ENCODE measurements at places on chromosomes 7 and 10.

DNA sequence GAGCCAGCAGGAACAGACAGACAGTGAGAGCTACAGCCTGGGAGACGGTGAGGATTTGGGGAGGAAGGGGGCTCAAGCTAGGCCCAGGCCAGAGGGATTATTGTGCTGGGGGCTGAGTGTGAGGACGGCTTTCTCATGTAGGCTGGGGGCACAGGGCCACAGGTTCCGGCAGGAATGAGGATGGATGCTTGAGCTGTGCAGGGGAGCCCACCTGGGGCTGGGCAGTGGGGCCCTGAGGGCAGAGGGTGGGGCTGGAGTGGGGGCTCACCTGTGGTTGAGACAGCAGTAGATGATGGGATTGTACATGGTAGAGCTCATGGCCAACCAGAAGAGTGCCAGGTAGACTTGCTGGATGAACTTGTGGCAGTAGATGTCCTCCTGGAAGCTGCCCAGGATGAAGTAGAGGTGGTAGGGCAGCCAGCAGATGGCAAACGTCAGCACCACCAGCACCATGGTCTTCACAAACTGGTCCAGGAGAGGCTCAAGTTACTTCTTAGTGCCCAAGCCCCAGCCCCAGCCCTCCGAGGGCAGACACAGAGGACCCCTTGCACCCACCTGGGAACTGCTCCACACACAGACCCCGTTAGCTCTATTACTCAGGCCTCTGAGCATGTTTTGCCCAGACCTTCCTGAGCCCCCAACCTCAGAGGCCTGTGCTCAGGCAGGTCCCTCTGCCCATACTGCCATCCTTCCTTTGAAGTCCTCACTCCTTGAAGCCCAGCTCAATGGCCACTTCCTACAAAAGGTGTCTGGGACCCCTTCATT lies 9.7 kb downstream of the TACR2 start:
- DNase-seq = no peak

DNA sequence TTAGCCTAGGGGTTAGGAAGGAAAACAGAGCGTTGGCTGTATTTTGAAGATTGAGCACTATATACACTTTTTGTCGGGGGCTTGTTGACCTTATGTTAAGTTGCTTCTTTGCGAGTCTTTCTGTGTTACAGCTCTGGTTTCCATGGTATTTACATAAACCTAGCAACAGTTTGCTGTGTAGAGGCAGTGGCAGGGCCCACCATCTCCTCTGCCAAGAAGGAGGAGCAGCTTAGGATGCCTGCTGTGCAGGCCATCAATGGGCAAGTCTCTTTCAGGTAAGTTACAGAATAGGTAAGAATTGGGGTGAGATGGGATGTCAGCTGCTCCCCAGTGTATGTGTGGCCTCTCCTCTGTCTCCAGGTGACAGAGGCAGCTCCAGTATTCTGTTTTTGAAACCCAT lies 485.5 kb downstream of the LRMDA start:
- DNase-seq = no peak

- no peak for DNase-seq
Measured at GRCh38 chr7:9507290-9507689, 1073.9 kb downstream of the NXPH1 start.

- DNase-seq = no peak
Measured at GRCh38 chr10:17365402-17365801, 89.0 kb downstream of the ST8SIA6 start.

GRCh38 chr10:61751599-61751998 lies 88.9 kb downstream of the CABCOCO1 start:
- DNase-seq = no peak

DNA sequence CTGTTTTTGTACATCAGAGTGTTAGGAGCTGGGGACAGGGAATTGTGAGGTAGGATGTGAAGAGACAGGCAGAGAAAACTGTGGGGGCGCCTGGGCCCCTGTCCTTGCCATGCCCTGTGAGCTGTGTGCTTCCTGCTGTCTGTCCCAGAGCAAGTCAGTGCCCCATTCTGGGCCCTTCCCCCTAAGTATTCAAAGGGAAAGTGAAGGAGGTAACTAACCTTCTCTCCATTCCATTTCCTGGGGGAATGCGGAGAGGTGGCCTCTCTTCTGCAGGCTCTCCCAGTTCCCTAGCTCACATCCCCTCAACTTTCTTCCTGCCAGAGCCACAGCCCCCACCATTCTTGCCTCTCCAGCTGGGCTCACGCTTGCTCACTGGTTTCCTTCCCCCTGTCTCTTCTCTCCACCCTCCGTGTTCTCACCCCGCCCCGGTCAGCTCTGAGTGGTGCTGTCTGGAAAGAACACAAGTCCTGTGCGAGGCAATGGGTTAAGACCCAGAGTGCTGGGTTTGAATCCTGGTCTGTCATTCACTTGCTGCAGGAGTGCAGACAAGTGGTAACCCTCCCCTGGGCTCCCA lies 9.7 kb upstream of the VSIR start:
- no peak for DNase-seq

DNA sequence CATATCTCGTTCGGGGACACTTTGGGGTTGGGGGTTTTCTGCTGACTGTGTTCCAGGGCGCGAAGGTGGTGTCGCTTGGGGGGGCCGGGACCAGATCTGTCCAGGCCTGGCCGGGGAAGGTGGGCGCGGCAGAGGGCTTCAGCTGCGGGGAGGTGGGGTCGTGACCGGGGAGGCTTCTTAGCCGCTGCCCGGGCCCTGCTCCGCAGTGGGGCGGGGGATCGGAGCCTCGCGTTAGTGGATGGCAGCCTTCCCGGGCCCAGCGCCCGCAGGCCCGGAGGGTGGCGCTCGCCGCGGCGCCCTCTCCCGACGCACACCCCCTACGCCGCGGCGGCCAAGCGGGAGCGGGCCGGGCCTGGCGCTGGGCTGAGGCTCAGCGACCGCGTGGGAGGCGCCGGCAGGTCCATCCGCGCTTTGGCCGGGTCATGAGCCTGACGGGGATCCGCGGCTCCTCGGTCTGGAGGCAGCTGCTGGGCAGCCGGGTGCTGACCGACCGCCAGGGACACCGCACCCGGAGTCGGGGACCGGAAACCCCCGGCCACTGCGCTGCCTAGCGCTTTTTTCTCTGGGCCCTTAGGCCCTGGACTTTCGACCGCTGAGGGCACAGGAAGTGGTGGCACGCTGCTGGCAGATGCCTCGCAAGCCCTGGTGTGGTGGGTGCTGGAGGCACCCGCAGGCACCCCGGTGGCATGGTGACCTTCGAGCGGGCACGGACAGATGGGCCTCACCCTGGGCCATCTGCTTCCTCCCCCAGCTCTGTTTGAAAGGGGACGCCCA lies 1.2 kb downstream of the AGAP3 start:
- peak; percentile 48 for DNase-seq

GRCh38 chr10:120632047-120632446 lies 175.0 kb downstream of the PLPP4 start:
- no peak for DNase-seq

- no peak for DNase-seq
Measured at GRCh38 chr10:33271969-33272583, 62.4 kb downstream of the NRP1 start.

GRCh38 chr10:76126607-76127527 lies 695.4 kb downstream of the LRMDA start:
- no peak for DNase-seq

DNA sequence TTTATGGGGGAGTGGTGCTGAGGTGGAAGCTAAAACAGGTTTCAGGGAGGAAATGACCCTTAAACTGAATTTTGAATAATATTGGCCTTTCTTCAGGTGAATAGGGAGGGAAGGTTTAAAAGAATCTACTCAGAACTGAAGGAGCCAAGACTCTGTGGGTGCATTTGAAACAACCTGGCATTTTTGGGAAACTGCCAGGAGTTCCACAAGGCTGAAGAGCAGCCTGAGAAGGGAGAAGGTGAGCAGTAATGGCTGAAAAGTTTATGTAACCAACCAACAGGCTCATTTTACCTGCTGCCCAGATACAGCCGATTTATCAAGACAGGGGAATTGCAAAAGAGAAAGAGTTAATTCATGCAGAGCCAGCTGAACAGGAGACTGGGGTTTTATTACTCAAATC lies 4.0 kb upstream of the PANK1 start:
- no peak for DNase-seq

- peak; percentile 32 for DNase-seq
Measured at GRCh38 chr7:4809091-4809591, 33.7 kb downstream of the AP5Z1 start.

GRCh38 chr7:130960208-130960988 lies 226.4 kb upstream of the KLF14 start:
- peak; percentile 59 for DNase-seq

DNA sequence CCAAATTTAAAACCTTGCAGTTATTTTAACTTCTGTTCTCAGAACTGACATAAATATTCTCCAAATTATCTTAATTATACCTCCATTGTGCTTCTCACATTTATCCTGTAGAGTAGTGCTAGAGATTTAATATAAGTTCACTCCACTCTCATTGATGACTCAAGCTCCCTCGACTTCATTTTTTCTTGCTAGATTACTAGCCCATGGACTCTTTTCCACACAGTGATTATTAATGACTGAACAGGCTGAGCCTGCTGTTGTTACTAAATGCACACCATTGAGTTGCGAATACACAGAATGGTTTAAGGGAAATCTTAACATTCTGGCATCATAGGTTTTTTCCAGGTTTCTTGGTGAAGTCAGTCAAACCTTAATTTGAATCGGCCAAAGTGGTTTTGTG lies 179.5 kb upstream of the AKR1E2 start:
- no peak for DNase-seq

- no peak for DNase-seq
Measured at GRCh38 chr10:14579405-14579804, 195.3 kb downstream of the FAM107B start.

GRCh38 chr10:71451754-71452153 lies 55.0 kb downstream of the CDH23 start:
- no peak for DNase-seq

All from activated naive CD4-positive, alpha-beta T cell treated with anti-CD3 and anti-CD28 coated beads, Interleukin-2, amount 10 ng/mL, durations not matched to agents 7 days and 5 days (primary cell).